ENCODE measurements at places on chromosomes 7 and 10.

GRCh38 chr10:5600908-5601307, 65.5 kb downstream of the ASB13 start:
- DNase-seq: no peak

- no peak for DNase-seq
Observed at GRCh38 chr10:127315888-127316287, 119.5 kb upstream of the INSYN2A start.

- DNase-seq: no peak
Observed at GRCh38 chr10:4909118-4909517, 54.1 kb upstream of the AKR1C1 start.

- DNase-seq: no peak
Observed at GRCh38 chr7:35533902-35534301, 161.0 kb downstream of the HERPUD2 start.

DNA sequence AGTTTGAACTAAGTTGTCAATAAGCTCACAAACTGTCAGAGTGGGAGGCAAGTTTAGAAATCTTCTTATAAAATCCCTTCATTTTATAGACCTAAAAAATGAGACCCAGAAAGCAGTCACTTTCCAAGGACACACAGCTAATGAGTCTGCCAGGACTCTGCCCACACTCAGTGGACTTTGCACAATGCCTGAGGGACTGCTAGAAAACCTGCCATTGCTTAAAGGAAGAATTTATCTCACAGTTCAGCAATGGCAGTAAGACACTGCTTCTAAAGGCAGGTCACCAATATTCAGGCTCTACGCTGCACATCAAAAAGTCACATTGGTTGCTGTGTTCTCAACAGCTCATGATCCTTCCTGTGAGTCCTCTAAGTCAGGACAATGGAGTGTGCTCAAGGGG, 698.1 kb downstream of the GRID1 start:
- no peak for DNase-seq

- no peak for DNase-seq
Observed at GRCh38 chr7:140269004-140269638, 92.3 kb upstream of the KDM7A start.
